ENCODE measurements at places on chromosomes 16 and 17.

- no peak for DNase-seq
Measured at GRCh38 chr17:77393274-77393600, 252.5 kb downstream of the SEC14L1 start.

GRCh38 chr16:10683170-10683569, 11.6 kb downstream of the TEKT5 start:
- DNase-seq = no peak

DNA sequence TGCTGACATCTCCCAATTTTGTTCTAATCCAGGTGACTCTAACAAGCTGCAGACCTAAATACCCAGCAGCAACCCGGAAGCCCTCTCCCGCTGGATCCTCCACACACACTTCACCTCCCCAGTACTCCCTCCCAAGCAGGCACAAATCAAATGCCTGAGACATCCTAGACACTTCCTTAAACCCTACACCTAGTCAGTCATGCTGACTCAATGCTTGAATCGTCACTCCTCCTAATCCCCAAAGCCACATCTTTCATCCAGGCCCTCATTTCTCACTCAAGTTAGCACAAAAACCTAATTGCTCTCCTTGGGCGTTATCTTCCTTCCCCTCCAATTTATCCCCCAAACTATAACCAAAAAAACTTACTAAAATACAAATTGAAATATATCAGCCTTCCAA, 32.7 kb downstream of the CMC2 start:
- no peak for DNase-seq

- no peak for DNase-seq
Measured at GRCh38 chr16:81646561-81646960, 132.5 kb upstream of the PLCG2 start.

- DNase-seq = peak; percentile 21
Measured at GRCh38 chr17:17568772-17569195, 22.7 kb downstream of the PEMT start.

GRCh38 chr17:17855976-17856375, 19.2 kb upstream of the SREBF1 start:
- DNase-seq = no peak

DNA sequence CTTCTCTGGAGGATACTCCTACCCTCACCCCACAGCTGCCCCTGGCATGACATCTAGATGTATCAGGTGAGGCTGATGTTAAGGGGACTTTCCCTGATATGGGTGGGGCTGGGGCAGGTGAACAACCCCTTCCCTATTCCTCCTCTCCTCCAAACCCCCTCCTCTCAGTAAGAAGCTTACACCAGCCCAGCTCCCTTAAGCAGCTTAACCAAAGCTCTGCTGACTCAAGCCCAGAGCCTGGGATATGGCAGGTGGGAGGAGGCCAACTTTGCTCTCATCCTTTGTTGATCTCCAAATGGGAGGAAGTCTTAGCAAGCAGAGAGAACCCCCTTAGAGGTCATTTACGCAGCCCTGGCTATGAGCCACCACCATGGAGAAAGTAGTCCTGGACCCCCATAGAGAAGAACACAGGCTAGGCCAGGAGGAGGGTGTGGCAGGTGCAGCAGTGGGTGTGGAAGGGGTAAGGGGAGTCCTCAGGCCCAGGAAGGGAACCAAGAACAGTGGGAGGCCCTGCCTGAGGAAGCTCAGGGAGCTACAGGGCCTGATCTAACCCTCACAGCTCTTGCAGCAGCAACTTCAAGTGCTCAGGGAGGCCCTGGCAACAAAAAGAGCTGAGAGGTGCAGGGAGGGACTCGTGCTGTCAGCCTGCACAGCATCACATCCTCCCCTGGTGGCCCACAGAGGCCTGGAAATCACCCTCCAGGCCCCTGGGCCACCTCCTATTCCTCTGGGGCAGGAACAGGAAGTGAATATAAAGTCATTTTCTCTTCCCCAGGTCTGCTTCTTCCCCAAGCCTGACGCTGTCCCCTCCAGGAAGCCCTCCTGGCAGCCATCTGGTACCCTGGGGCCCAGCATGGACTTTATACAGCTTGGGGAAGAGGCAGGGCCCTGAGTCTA, 2.9 kb downstream of the UNC119 start:
- peak; percentile 66 for DNase-seq

GRCh38 chr17:43226393-43226792, 2.0 kb downstream of the CCDC200 start:
- no peak for DNase-seq

DNA sequence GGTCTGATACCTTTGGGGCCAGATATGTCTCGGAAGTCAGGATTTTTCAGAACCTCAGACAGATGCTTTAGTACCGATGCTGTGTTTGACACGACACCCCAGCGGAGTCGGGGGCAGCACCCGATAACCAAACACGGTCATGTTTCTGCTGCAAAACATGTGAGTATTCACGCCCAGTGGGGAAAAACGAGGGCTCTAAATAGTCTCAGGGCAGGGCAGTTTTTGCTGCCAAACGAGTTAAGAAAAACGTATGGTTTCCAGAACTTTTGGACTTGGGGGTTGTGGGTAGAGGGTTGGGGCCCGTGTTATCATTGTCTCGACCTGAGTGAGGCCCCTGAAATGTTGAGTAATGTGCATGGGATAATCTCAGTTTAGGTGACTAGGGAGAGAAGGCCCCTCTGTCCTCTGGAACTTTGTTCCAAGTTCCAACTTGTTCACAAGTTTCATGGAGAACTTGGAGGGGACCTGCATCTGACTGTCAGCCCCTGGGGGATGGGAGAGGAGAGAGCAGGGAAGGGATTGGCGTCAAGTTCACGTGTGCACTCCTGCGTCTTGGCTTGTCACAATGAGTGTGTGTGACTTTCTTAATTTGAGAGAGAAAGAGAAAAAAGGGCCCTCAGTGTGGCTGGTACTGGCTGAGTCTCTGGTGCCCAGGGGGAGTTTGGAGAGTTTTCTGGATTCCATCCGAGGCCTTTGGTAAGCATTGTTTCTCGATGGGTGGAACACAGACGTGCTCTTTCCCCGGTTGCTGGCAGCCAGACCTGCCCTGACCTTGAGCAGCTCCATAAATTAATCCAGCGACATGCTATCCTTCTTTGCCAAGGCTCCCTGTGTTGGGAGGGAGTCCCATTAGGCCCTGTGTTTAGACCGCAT, 83.9 kb upstream of the CIBAR2 start:
- DNase-seq = no peak

GRCh38 chr16:20114356-20114755, 40.7 kb upstream of the GPR139 start:
- DNase-seq = no peak

DNA sequence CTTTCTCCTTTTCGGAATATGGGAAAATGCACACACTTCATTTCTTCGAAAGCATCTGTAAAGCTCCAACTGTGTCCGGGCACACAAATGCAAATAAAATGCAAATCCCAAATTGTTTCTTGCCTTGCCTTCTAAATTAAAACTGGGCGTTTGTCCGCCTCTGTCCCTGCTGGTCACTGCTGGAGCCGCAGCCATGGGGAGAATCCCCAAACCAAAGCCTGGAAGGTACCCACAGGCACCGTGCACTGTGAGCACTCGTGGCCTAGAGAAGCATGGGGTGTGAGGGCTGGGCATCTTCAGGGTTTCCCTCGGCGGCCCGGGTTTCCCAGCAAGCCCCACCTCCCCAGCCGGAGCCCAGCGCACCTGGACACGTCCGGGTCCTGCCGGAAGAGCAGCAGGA, 2.9 kb downstream of the SLC47A2 start:
- no peak for DNase-seq

GRCh38 chr17:28395968-28396367, 10.0 kb downstream of the SLC46A1 start:
- DNase-seq = no peak

DNA sequence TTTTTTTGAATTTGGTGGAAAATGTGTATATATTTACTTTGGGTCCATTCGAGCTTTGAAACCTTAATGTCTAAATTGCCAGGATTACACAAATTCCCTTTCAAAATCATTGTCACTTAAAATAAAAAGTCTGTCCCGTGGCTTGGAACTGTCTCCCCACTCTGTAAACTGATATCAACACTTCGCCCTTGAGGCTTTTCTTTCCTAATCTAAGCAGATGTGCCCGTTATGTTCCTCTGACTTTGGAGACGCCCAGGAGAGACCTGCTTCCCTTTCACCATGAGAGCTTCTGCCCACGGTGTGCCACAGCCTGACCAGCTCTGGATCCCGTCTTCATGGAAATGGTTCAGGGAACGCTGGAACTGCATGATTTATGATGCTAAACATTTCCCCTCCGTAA, 151.3 kb downstream of the C16orf95 start:
- DNase-seq = no peak

GRCh38 chr17:28404007-28404406, 2.0 kb downstream of the SLC46A1 start:
- no peak for DNase-seq

GRCh38 chr16:87516361-87516760, 23.5 kb upstream of the ZCCHC14 start:
- DNase-seq = no peak

- peak; percentile 29 for DNase-seq
Measured at GRCh38 chr16:4115209-4115948, 863 bp downstream of the ADCY9 start.

GRCh38 chr16:57112403-57113041, 20.1 kb downstream of the CPNE2 start:
- DNase-seq = no peak

- DNase-seq = no peak
Measured at GRCh38 chr17:14329900-14330491, 29.1 kb downstream of the HS3ST3B1 start.

DNA sequence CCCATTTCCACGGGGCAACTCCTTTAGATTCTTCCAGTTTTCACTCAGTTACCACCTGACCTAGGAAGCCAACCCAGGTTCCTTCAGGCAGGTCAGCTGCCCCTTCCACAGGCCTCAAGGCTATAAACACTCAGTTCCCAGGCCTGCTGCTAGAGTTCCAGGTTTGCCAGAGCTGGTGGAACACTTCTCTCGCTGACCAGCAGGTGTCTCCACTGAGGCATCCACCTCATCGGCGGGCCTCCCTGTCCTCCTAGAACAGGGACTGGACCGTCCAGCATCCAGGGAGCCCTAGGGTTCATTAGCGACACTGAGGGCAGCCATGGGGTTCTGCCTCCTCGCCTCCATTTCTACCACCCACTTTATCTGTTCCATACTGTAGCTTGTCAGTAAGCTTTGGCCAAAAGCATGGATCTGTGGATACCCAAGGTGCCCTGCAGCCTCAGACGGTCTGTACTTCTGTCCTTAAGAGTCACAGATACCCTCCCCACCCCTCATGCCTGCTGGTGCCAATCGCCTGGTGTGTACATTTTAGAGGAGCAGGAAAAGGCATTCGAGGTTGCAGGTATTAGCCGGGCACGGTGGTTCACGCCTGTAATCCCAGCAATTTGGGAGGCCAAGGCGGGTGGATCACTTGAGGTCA, 29.0 kb downstream of the PIMREG start:
- DNase-seq = peak; percentile 46

DNA sequence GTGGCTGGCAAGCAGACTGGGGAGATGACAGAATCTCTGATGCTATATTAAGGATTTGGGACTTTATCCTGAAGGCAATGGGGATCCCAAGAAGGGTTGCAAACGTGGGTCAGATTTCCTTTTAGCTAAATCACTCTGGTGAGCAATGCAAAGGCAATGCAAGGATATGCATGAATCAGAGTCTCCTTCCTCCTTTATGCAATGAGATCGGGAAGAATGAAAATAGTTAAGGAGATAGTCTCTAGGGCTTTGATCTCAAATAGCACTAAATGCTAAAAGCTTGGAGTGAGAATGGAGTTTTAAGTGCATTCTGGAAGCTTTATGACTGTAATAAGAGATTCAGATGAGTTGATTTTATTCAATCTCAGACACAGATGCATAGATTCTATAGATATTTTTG, 27.2 kb upstream of the SHISA9 start:
- no peak for DNase-seq

Data from stimulated activated naive CD4-positive, alpha-beta T cell (primary cell).